NCI-H1930 (cell line): ENCODE measurements at places on chromosomes 16 and 17.

GRCh38 chr16:49419006-49419405 is 45.4 kb downstream of the C16orf78 start:
- DNase-seq = no peak

DNA sequence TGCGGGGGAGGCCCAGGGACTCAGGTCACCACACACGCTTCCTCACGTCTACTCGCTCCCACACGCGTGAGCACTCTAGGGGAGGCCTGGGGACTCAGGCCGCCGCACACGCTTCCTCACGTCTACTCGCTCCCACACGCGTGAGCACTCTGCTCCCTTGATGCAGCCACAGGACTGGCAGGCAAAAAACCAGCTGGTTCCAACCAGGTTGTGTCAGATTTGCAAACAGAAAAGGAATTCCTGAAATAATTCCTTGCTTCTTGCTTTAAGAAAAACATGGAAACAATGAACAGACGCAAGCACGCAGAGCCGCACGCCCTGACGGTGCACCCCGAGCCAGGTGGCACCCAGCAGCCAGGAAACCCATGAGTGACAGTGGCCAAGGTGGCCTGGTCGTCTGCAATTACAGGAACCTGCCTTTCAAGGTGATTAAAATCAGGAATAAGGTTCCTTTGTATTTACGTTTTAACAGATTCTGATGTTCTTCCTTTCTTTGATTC is 37.9 kb downstream of the LMF1 start:
- DNase-seq = no peak

- DNase-seq = no peak
These were observed 2.5 kb upstream of the METRNL start for GRCh38 chr17:83076938-83077337.

DNA sequence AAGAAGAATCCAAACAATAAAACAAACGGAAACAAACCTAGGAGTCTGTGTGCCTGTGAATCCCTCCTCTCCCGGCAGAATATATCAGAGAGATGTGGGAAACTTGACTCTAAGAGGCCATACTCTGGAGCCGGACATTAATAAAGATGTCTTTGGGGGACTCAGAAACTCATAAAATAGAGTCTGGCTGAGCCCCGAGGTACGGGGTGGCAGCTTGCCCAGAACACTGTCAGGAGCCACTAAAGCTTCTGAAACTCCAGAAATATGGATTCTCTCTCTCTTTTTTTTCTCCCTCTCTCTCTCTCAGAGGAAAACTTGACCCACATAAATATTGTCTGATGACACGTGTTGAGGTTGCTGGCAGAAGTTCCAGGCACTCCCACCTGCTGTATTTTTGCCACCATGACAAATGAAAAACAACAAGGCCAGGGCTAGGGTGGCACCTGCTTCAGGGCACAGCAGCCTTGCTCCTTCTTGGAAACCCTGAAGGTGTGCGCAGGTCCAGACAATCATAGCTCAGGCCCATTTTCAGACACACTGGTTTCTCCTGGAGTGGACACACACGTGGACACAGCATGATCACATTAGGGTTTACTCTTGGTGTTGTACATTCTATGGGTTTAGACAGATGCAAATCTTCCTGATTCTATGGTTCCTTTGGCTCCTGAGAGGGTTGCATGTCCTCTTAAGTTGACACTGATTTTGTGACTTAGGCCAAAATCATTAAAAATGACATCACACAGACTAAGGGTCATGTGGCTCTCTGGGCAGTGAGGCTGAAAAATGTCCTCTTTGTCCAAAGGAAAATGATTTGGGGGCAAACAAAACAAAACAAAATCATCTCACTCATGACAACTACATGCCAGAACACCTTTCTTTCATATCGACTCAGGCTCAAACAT is 282.6 kb upstream of the IRX3 start:
- DNase-seq = no peak

DNA sequence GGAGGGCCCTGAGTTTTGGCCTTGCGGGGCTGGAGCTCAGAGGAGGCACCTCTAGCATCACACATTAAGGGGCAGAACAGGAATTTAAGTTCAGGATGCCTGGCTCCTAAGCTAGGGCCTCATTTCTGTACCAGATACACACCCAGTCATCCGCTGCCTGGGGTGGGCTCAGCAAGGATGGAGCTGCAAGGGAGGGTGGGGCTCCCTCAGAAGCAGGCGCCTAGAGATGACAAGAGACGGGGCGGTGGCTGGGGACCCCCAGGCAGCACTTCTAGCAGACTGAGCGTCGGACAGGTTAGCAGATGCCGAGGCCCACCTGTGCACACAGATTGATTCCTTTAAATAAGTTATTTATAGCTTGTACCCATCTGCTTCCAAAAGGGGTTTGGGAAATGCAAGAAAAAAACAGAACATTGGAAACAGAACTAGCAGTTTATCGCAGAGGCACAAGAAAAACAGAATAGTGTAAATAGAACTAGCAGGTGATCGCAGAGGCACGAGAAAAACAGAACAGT is 47.6 kb upstream of the CBFA2T3 start:
- DNase-seq = no peak

GRCh38 chr17:30225112-30225511 is 10.4 kb downstream of the SLC6A4 start:
- no peak for DNase-seq

GRCh38 chr17:68612923-68613292 is 11.7 kb upstream of the FAM20A start:
- DNase-seq = no peak

GRCh38 chr16:88503771-88504488 is 50.9 kb downstream of the ZFPM1 start:
- no peak for DNase-seq
